ENCODE measurements at places on chromosomes 11 and 22. TPM values are rescaled to one million over a fixed set of nuclear protein-coding genes. Genes with fewer than 3 reads are reported as not detected.

DNA sequence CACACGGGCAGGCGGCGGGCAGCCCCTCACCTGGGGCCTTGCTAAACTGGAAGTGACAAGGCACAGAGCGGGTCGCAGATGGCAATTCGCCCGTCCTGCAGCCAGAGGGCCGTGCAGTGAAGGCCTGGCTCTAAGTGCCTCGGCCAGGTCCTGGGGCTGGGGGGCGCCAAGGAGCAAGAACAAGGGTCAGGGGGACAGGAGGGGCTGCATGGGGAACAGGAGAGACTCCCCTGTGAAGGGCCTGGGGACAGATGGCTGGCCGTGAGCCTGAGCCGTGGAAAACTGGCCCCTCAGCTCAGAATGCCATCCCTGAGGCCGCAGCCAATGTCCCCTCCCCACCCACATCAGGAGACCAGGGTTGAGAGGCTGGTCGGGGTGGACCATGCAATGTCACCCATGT, 60.0 kb downstream of the RTL6 start:
- DNase-seq, result no peak

- no peak for DNase-seq
Measured at GRCh38 chr11:30436801-30437200, 113.9 kb downstream of the ARL14EP start.

DNA sequence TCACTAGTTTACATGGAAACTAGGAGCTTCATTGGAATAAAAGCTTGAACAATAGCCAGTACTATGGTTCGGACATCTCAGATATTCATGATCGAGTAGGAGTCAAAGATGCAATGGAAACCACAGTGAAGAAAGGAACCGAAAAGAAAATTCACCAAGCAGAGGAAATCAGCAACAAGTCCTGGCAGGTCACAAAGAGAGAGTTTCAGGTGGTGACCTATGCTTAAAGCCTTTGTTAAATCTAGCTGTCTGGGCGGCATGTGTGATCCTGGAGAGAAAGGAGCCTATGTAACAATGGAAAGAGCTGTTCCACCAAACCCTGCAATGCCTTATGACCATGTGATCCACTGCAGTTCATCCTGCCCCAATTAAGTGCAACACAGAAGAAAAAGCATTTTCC, 68.9 kb upstream of the POU2AF2 start:
- no peak for DNase-seq

- DNase-seq, result no peak
Measured at GRCh38 chr22:29213493-29213892, 7.8 kb downstream of the EMID1 start.

OR8A1 gene
- polyA plus RNA-seq, result not detected

DTX4 gene
- polyA plus RNA-seq, result 0.22 TPM

GRCh38 chr22:35230839-35231584, 26.3 kb upstream of the HMGXB4 start:
- DNase-seq, result no peak

- DNase-seq, result no peak
Measured at GRCh38 chr22:38455076-38455529, at the start of gene KCNJ4. Gene KCNJ4 (minus strand): TSS chr22:38455199. CDS start chr22:38428132, 27,067 bp downstream.

- DNase-seq, result no peak
Measured at GRCh38 chr11:337711-338110, 17.1 kb upstream of the IFITM3 start.

GRCh38 chr11:65782816-65783228, 2.0 kb upstream of the AP5B1 start:
- no peak for DNase-seq

TBX10 gene
- not detected for polyA plus RNA-seq

DNA sequence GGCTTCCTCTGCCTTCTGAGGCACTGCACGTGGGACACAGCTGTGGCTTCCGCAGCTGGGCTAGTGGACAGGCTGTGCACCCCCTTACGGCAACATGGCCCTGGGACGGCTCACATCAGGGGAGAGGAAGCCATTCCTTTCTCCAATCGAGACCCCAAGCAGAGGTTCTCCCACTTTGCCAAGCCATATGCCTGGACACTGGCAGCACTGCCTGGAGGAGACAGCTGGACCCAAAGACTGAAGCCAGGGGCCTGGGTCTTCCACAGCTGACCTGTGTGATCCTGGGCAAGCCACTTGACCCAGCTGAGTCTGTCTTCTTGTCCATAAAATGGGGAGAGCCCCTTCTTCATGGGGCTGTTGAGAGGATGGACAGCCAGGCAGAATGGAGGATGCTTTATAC, 65.4 kb downstream of the SHISAL1 start:
- DNase-seq, result no peak

PTPN5 gene
- not detected for polyA plus RNA-seq

CADM1 gene
- 1.5 TPM for polyA plus RNA-seq

MRGPRX4 gene
- polyA plus RNA-seq, result not detected

GPHA2 gene
- not detected for polyA plus RNA-seq

APOBEC3C gene
- polyA plus RNA-seq, result 46.2 TPM

DNA sequence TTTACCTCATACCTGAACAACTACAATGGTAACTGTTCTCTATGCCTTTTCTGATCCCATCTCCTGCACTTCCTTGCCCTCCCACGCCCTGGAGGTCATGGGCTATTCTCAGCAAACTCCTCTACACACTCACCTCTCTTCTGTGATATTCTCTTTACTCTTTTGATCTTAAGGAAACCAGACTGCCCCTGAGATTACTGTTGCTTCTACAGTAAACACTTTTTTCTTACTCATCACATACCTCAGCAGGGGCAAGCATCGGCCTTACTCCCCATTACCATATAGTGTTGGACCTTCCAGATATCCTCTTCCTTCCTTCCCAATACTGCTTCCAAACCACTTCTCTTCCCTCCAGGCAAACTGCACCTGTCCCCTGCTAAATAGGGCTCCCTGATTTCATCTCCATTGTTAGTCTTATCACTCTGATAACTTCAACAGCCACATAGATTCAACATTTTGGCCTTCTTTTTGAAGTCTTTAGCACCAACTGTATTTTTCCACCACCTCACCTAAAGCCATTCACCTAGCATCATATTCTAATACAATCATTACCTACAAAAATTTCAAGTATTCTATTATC, 141.2 kb downstream of the RBFOX2 start:
- no peak for DNase-seq

DNA sequence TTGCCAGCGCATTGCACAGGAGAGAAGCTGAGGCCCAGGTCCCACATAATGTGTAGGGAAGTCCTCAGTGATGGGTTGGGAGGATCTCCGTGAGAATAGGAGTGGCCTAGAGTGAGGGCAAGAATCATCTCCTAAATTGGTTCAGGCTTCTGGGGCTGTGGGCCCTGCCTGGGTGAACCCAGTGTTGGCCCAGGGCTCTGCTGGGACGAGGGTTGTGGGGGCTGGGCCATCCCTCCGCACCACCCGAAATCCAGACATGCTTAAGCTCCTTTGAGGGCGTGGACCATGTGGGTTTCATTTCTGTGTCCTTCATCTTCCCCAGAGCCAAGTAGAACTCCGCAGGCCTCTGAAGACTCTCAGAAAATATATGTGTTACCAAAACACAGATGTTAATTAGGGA, 3.7 kb downstream of the MICALL1 start:
- no peak for DNase-seq

All from naive thymus-derived CD4-positive, alpha-beta T cell (primary cell).